ENCODE measurements at places on chromosomes 2 and 18.

DNA sequence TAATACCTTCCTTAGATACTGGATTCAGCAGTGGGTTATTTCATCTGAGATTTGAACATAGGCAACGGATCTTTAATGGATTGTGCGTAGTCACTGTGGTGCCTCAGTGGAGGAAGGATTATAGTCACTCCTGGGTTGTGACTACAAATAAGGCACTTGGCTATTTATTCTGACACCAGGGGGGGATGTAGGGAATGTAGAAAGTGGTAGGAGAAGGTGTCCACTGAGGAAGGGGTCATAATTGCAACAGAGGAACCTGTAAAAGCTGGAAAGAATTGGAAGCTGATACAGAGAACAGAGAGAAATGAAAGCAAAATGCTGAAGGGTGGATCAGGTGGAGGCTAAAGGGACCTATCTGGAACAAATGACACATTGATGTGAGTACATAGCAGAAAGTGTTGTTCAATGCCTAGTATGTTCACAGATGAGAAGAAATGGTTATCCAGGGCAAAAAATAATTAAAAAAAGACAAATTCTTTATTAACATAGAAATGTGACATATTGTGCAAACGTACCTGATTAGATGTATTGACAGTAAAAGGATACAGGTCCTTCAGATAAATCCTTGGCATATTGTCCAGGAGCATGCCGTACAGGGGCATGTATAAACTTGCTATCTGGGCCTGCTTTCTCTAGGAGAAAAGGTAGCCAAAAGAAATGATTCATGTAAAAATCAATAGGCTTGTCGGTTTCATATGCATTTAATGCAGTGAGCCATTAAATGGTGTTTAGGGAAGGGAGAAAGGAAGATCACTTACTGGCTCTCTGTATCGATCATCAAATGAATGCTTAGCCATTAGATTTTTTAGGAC, 91.2 kb upstream of the CCDC195 start:
- DNase-seq = no peak

GRCh38 chr18:24491927-24492834, 31.7 kb downstream of the HRH4 start:
- no peak for DNase-seq

- no peak for DNase-seq
Observed at GRCh38 chr2:233059547-233059796, 670 bp upstream of the INPP5D start.

- DNase-seq = no peak
Observed at GRCh38 chr2:67201521-67201920, 195.6 kb upstream of the ETAA1 start.

DNA sequence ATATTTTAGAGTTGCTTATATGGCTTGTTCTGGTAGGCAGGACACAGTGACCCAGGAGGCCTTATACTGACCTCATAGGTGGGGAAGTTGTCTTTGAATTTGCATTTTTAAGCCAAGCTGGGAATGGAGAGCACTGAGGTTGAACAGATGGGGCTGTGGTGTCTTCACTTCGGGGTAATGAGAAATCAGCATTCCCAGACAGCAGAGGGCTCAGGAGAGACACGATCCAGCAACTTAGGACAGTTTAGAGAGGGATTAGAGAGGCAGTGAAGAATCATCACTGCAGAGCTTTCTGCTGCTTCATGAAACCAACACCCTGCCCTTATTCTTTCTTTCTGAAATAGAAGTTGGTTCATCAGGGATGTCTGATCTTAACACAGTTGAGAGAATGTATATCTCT, 202.4 kb downstream of the TDRD15 start:
- DNase-seq = no peak

GRCh38 chr18:79485788-79486355, 90.1 kb downstream of the NFATC1 start:
- no peak for DNase-seq

GRCh38 chr2:43458014-43458628, 137.7 kb downstream of the THADA start:
- DNase-seq = no peak

- DNase-seq = no peak
Observed at GRCh38 chr18:13813271-13813849, 10.6 kb upstream of the MC5R start.

DNA sequence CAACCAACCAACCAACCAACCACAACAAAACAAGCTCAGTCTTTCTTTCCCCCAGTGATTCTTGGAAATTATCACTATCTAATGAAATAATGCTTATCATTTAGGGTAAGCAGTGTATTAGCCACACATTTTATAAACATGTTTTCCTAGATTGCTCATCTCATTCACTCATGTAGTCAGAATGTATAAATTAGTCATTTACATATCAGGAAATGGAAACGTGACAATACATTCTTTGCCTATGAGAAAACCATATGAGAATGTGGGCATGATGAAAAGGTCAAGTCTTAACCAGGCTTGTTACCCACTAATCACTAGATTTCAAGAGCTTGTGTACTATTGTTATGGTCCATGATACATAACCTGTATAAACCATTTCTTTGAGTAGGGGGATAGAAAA, 1583.4 kb upstream of the PIK3C3 start:
- no peak for DNase-seq

DNA sequence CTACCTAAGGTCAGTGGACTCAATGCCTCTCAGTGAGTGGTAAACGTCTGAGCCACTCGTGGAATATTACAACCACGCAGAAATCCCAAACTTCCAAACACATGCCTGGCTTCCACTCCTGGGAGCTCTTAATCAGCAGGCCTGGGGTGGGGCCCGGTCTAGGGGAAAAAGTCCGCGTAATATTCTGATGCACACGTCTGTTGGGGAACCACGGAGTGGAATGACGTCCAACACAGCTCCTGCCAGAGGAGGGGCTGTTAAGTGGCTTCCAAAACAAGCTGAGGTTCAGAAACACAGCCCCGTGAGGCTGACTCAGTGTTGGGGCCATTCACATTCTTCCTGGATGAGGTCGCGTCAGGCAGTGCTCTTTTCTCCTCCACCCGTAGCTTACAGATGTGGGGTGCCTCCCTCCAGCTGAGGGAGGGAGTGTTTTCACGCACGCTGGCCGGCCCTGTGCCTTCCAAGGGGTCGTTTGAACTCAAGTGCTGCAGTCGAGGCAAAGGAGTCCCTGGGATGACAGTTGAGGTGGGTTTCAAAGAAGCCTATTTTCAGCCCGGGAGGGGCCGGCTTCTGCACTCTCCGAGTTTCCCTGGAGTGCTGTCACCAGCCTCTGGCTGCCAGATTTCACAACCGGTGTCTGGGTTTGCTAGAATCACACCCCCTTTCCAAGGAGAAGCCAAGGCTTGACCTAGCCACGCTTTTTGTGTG, 73.1 kb downstream of the ACKR3 start:
- no peak for DNase-seq

- peak; percentile 76 for DNase-seq
Observed at GRCh38 chr2:95076705-95077529, 44.7 kb downstream of the MRPS5 start.

DNA sequence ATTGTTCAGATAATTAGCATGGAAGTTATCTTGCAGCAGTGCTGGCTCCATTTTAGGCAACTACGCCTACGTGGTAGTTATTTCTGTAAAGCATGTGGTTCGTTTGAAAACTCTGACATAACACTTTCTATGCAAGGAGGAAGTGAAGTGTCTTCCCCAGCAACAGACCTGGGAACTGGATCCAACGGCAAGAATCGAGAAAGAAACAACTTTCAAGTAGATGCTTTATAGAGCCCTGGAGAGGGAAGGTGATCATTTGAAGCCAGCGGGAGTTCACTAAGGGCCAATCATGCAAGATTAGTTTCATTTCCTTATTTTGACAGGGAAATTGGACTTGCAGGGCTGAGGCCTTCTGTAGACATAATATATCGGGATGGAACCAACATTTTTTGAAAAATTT, 218.3 kb downstream of the ACKR3 start:
- DNase-seq = no peak

GRCh38 chr2:201643216-201643890, at the start of gene TMEM237:
Gene TMEM237, minus strand, starts transcription at chr2:201643503. Its CDS starts 103 bp downstream, at chr2:201643400.
- DNase-seq = no peak

GRCh38 chr2:140526575-140526974, 1604.2 kb downstream of the LRP1B start:
- DNase-seq = no peak

DNA sequence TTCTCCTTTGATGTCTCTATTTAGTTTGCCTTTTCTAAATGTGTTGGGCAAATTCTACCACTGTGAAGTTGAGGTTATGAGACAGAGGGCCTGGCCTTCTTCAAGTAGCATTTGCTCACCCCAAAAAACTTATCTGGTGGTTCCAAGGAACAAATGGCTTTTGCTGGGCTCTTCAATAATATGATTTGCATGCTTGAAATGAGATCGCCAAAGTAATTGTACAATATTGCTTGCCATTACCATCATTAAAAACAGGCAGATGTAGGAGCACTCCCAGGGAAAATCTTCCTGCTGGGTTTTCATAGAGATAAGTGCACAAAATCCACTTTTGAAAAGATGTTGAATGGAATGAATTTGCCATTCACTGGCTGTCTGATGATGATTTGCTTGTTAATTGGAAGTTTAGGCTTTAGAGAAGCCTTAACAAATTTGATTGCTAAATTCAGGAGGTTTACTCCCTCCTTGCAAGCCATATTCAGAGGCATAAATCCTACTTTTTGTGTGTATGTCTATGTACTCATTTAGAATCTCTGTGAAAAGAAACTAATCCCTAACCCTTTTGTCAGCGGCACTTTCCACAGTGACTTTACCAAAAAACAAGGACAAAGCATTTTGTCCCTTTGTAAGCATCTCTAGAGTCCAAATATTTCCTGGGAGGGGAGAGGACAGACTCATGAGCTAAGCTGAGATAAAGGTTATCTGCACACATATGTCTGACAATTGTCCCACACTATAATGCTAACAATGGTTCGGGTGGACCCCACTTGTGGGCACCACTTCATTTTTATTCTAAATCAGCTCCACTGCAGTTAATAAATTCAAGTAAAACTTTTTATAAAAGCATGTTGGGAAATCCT, 240.8 kb upstream of the PIK3C3 start:
- no peak for DNase-seq

DNA sequence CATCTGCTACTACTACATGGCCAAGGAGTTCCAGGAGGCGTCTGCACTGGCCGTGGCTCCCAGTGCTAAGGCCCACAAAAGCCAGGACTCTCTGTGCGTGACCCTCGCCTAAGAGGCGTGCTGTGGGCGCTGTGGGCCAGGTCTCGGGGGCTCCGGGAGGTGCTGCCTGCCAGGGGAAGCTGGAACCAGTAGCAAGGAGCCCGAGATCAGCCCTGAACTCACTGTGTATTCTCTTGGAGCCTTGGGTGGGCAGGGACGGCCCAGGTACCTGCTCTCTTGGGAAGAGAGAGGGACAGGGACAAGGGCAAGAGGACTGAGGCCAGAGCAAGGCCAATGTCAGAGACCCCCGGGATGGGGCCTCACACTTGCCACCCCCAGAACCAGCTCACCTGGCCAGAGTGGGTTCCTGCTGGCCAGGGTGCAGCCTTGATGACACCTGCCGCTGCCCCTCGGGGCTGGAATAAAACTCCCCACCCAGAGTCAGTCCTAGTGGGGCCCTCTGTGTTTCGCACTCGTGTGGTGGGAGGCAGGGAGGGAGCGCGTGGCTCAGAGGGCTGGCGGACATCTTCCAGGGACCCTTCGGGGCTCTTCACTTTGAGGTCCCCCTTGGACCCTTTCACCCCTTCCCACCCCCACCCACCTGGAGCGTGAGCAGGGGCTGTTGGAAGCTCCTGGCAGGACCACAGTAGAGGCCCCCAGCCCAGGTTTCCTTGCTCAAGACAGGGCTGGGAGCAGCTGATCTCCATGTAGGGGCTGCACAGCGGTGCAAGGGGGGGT, 5.7 kb downstream of the GPR35 start:
- no peak for DNase-seq

GRCh38 chr2:154437104-154437503, 261.4 kb upstream of the KCNJ3 start:
- DNase-seq = no peak

DNA sequence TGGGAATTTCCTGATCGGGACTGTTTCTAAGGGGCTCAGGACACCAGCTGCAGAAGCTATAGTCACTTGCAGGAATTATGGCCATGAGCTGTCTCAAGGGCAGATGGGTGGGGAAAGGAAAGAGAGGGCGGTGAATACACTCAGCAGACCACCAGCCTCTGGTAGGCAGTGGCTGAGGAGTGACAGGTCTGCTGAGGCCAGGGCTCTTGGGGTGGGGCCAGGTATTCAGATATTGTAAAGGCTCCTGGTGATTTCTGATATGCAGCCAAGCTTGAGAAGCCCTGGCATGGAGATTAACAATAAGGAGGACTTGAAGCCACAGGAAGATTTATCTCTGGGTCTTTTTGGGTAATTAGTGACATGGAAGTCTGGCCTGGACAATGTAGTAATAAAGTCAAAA, 145.3 kb upstream of the AQP4 start:
- no peak for DNase-seq

DNA sequence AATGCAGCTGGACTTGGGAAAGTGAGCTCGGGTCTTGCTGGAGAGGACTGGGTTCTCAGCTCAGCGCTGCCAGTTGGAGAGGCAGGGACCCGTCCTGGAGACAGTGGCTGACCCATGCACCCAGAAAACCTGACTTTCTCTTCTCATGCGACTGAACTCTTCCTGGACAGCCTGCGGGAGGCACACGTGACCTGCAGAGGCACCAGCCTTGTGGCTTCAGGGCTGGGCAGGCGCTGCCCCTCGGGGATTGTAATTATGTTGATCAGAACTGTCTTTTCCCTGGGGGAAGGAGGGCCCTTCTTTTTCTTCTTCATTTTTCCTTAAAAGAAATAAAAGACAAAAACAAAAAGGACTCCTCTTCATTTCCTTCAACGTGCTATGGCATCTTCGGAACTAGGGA, 198.1 kb downstream of the VAPA start:
- DNase-seq = no peak

GRCh38 chr18:2853926-2854664, 7.3 kb downstream of the EMILIN2 start:
- DNase-seq = no peak

DNA sequence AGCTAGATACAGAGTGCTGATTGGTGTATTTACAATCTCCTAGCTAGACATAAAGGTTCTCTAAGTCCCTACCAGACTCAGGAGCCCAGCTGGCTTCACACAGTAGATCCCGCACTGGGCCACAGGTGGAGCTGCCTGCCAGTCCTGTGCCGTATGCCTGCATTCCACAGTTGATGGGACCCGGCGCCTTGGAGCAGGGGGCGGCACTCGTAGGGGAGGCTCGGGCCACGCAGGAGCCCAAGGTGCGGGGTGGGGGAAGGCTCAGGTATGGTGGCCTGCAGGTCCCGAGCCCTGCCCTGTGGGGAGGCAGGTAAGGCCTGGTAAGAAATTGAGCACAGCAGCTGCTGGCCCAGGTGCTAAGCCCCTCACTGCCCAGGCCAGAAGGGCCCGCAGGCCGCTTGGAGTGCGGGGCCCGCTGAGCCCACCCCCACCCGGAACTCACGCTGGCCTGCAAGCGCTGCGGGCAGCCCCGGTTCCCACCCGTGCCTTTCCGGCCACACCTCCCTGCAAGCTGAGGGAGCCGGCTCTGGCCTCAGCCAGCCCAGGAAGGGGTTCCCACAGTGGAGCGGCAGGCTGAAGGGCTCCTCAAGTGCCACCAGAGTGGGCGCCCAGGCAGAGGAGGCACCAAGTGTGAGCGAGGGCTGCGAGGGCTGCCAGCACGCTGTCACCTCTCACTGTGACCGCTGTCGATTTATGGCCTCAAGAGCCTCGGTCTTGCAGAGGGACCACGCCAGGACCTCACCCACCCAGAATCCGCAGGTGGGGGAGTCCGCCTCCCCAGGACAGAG, 76.5 kb downstream of the MEX3C start:
- DNase-seq = no peak

- DNase-seq = no peak
Observed at GRCh38 chr18:49988101-49988500, 174.8 kb upstream of the ACAA2 start.

GRCh38 chr2:221087779-221088178, 484.3 kb downstream of the EPHA4 start:
- no peak for DNase-seq

All from activated CD8-positive, alpha-beta memory T cell treated with anti-CD3 and anti-CD28 coated beads for 1 hour (primary cell).